Stimulated activated CD4-positive, alpha-beta T cell treated with anti-CD3 and anti-CD28 coated beads, Interleukin-1b, Interleukin-23, amount 100 ng/mL, for 1 hour (primary cell): ENCODE measurements at places on chromosomes 2 and 18.

DNA sequence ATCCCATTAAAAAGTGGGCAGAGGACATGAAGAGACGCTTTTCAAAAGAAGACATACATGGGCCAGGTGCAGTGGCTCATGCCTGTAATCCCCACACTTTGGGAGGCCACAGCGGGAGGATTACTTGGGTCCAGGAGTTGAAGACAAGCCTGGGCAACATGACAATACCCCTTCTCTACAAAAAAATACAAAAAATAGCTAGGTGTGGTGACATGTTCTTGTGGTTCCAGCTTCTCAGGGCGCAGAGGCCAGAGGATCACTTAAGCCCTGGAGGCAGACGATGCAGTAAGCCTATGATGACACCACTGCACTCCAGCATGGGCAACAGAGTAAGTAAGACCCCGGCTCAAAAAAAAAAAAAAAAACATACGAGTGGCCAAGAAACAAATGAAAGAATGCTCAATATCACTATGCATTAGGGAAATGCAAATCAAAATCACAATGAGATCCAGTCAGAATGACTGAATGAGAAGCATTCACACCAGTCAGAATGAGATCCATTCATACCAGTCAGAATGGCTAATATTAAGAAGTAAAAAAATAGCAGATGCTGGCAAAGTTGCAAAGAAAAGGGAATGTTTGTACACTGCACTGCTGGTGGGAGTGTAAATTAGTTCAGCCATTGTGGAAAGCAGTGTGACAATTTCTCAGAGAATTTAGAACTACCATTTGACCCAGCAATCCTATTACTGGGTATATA, 550.2 kb upstream of the SLC39A10 start:
- DNase-seq = no peak

- DNase-seq = no peak
Measured at GRCh38 chr2:213085538-213085937, 65.9 kb downstream of the IKZF2 start.

DNA sequence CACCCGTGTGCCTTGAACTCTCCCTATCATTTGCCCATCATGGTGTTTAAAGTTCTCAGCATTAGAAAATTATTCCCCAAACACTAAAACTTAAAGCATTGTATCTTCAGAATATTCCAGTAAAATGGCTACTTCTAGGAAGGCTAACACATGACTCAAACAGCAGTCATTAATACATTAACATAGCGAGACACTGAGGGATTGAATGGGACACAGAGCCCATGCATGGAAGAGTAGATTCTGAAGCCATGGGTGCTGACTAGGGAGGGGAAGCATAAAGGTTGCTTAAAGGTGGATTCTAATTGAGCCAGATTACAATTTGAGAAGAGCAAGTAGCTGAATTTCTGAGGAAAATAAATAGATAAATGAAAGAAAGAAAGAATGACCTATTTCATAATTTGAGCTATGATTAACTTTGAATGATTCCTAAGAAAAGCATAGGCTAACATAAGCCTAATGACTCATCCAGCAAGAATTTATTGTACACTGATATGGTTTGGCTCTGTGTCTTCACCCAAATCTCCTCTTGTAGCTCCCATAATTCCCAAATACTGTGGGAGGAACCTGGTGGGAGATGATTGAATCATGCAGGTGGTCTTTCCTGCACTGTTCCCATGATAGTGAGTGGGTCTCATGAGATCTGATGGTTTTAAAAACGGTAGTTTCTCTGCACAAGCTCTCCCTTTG, 79.8 kb upstream of the PIK3C3 start:
- DNase-seq = no peak

DNA sequence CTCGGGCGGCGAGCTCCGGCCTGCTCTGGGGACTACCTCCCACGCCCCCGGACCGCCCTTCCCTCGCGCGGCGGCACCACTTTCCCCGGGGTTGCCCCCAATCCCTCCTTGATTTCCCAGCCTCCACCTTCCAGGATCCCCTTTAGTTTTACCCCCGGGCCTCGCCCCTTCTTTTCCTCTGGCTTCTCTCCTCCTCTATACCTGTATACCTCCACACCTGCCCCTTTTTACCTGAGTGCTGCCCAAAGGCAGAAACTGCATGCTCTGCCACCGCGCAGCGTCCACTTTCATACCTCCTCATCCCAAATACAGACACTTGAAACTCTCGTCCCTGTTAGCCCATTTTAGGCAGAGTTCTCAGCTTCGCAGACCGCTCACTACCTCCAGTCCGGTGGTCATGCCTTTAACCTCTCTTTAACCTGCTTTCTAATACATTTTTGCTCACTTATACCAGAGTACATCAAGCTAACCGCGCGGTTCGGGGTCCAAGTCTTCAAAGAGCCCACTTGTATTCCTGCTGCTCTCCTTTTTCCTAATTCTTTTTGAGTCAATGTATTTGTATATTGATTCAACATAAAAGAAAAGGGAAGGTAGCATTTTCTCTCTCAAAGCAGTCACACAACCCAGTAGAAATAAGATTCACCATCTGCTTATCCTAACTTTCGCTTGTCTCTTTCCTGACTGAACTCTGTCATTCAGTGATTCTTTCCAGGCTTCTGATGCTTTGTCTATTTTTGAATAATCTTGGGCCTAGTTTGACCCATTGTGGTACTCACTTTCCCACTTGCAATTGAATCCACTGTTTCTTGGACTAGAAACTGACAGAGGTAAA, 901 bp downstream of the SPOPL start:
- no peak for DNase-seq

DNA sequence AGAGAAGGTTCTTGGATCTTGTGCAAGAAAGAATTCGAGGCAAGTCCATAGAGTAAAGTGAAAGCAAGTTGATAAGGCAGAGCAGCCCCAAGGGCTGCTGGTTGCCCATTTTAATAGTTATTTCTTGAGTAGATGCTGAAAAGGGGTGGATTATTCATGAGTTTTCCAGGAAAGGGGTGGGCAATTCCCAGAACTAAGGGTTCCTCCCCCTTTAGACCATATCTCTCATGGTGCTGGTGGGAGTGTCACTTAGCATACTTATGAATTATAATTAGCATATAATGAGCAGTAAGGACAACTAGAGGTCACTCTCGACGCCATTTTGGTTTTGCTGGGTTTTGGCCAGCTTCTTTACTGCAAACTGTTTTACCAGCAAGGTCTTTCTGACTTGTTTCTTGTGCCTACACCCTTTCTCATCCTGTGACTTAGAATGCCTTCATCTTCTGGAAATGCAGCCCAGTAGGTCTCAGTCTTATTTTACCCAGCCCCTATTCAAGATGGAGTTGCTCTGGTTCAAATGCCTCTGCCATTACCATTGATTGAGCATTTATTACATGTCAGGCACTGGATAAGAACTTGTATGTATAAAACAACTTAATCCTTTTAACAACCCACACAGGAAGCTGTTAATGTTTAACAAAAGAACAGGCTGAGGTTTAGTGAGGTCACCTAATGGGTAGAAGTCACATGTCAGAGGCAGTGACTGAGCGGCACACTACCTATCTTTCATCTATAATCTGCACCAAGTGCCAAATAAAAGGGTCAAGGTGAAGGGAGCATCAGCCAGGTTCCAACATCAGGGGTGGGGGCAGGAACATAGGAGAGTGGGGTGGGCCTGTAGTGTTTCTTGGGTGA, 250.9 kb downstream of the ICOS start:
- no peak for DNase-seq

- no peak for DNase-seq
Measured at GRCh38 chr2:175957845-175958244, 44.2 kb downstream of the LNPK start.

DNA sequence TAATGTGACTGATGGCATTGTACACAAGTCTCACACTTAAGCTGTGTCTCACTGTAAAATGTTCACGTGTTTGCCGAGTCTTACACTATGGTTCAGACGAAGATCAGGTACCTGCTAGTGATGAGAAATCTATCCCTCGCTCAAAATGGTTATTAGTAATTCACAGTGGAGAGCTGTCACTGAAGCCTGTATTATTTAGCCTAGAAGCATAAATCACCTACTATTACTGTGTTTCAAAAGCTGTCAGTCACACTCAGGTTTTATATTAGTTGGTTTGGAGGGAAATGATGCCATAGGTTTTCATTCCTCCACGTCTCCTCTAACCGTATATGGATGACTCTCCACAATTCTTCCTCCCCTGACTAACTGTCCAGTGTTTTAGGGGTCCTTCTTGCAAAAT, 292.4 kb upstream of the ZEB2 start:
- no peak for DNase-seq

DNA sequence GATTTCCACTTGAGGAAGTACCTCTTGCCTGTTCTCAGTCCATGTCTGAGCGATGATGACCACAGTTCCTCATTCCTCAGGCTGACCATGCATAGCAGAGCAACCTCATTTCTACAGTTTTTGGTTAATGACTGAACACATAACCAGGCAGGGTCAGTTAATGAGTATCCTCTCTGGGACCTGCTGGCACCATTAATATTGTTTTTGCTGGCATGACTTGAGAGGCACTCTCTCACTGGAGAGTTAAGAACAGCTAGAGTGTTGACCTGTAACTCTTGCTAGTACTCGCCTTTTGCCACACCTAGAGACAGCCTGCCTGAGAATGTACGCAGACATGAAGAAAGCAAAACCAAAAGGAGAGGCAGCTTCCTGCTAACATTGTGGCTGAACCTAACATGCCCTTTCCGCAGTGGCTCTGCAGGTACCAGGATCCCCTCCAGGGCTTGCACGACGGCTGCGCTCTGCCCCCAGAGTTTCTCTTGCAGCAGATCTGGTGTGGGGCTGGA, 23.9 kb downstream of the PECR start:
- DNase-seq = peak; percentile 4
